ENCODE measurements at places on chromosomes 2 and 18.

DNA sequence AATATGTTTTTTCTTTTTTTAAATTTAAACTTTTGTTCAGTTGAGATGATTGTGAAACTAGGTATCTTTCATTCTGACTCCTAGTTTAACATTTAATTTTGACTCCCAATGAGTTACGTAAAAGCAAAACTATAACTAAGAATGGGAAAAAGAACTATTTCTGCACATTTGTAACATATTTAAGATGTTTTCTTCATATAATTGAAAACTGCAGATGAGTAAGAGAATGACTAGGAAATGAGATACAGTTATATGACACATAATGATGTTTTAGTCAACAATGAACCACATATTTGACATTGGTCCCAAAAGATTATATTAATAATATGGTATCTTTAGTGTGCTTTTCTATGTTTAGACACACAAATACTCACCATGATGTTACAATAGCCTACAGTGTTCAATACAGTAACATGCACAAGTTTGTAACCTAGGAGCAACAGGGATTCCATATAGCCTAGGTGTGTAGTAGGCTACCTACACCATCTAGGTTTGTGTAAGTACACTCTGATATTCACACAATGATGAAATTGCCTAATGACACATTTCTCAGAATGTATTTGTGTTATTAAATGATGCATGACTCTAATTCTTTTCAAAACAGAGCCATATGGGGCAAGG is 12.6 kb downstream of the ERMN start:
- no peaks in the 10 kb centered on the region for H3K27me3 ChIP-seq
- no peak overlapping the region for H3K27ac ChIP-seq

DNA sequence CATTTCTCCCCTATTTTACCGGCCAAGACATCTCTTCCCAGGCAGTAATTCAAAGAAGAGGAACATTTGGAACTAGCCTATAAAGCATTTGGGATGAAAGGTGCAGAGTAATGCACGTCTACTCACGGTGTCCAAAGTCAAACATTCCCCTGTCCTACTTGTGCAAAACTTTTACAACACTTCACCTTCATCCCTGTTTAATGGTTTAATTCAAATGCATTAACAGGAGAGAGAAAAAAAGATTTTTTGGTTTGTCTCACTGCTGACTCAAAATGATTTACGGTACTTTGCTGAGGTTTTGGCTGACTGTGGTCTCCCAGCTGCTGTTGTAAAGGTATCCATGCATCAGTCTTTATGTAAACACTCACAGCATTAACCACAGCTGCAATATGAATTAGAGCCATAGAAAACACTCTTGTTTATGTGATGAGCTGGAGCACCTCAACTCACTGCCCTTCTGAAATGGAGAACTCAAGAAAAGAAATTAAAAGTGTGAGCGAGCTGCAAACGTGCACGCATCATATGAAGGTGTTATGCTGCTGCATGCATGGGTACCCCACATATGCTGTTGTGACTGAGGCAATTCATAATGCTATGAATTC is 220.5 kb downstream of the PIEZO2 start:
- DNase-seq = no peak
- no peak overlapping the region for H3K27ac ChIP-seq
- H3K27me3 ChIP-seq = no peaks in the 10 kb centered on the region
- H3K36me3 ChIP-seq = no peaks in the 10 kb centered on the region

DNA sequence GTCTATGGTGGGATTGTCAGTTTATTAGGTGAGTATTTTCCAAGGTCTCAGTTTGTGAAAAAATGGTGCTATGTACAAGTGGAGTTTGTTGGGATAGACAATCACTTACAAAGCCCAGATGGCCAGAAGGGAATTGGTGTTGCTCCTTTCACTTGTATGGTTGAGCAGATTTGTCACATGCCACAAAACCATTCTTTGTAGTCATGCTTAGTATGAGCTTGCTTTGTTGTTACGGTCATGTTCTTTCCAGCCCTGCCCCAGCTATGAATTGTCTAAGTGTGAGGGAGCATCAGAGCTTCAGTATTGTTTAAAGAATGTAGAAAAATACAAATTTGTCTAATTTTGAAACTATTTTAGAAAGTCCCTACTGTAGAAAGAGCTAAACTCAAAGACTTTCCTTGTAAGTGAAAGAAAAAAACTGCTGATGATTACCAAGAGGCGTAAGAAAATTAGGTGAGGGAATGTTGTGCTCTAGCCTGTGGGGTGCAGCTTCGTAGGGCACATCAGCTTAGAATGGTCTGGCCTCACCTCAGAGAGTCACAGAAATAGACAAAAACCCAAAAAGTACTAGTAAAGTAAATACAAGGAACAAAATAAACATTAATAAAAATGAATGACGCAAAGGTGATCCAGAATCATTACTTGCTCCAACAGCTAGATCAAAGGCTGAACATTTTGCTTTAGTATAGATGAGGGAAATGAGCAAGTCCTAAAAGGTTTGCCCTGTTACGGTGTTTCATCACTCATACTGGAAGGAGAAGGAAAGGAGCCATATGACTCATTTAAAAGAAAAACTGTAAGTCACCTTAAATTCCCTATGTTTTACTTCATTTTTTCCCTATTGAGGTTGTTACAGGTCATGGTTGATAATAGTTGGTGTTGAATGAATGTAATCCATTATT is 9.2 kb downstream of the TGIF1 start:
- H3K4me1 ChIP-seq = peaks cover 26% of the 10 kb centered on the region
- H3K27ac ChIP-seq = no peak overlapping the region
- H3K36me3 ChIP-seq = peaks cover 47% of the 10 kb centered on the region
- no peaks in the 10 kb centered on the region for H3K27me3 ChIP-seq
- no peak for DNase-seq

DNA sequence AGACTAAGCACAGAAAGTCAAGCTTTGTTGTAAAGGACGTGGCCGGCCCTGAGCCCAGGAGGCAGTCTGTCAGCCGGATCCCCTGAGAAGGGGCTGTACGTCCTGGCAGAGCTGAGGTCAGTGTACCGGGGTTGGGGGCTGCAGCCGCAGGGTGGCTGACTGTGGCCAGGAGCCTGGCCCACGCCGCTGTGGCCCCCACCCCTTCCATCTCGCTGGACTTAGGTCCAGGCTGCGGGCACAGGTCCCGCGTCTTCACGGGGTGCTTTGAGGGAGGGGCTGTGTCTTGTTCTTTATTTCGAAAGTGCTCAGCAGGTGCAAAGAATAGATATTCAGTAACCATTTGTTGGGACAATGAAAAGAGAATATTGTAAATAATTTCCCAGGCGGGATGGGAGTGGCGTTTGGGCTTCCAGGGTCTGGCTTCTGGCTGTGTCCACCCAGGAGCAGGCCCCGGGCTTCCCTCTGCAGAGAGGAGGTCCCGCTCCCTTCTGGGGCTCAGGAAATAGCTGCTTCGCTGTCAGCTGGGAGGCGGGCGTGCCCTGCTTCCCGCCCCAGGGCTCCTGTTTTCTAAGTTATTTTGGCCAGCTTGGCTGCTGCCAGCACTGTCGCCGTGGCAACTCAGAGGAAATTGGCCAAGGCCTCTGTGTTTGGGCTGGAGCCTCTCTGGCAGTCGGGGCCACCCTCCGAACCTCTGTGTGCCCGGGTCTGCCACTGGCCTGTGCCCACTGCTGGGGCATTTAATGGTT is 7.4 kb downstream of the NFATC1 start:
- no peaks in the 10 kb centered on the region for H3K36me3 ChIP-seq
- no peak overlapping the region for H3K4me3 ChIP-seq
- peaks cover 17% of the 10 kb centered on the region for H3K27me3 ChIP-seq
- no peak for DNase-seq
- peaks cover 2% of the 10 kb centered on the region for H3K4me1 ChIP-seq

DNA sequence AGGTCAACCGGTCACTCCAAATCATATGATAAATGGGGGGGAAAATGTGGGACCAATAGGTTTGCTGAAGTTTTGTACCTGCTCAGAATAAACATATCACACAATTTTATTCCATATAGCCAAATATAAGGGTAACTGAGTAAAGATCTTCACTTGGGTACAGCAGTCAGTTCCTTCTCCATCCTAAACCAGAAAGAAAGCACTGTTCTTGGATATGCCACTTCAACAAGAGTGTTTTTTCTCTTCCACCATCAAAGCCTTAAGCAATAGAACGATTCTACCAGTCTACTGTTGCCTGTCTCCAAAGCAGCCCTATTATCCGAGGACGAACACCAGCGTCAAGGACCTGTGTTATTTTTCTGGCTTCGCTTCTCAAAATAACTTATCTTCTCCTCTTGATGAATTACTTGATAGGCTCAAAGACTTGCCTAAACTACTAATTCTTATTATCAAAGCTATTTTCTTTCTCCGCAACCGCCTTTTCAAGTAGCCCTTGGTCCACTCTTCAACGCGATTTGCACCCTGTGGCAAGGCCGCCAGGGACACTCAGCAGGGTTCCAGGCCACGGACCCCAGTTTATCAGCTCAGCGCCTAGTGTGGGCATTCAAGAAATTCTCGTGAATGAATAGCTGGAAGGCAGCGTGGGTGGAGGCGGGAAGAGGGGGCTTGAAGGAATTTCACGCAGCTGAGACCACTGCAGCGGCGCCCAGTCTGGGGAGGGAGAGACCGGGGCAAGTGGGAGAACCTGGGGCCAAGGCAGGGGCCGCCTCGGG is 646 bp downstream of the ALS2 start:
- no peaks in the 10 kb centered on the region for H3K27me3 ChIP-seq
- no peaks in the 10 kb centered on the region for H3K36me3 ChIP-seq
- no peaks in the 10 kb centered on the region for H3K4me1 ChIP-seq
- H3K27ac ChIP-seq = peak overlapping the region; percentile 78
- H3K4me3 ChIP-seq = peak overlapping the region; percentile 88
- no peak for DNase-seq

GRCh38 chr2:36389091-36389564 is 33.5 kb downstream of the CRIM1 start:
- H3K27me3 ChIP-seq = no peaks in the 10 kb centered on the region
- H3K27ac ChIP-seq = no peak overlapping the region
- no peaks in the 10 kb centered on the region for H3K36me3 ChIP-seq
- DNase-seq = no peak
- no peak overlapping the region for H3K4me3 ChIP-seq

GRCh38 chr2:221676566-221677172 is 104.6 kb upstream of the EPHA4 start:
- H3K4me3 ChIP-seq = no peak overlapping the region
- H3K36me3 ChIP-seq = no peaks in the 10 kb centered on the region
- peaks cover 23% of the 10 kb centered on the region for H3K4me1 ChIP-seq

GRCh38 chr2:220478305-220479058 is 851.1 kb downstream of the SLC4A3 start:
- DNase-seq = no peak
- no peaks in the 10 kb centered on the region for H3K4me1 ChIP-seq
- no peaks in the 10 kb centered on the region for H3K36me3 ChIP-seq
- H3K27ac ChIP-seq = no peak overlapping the region
- no peak overlapping the region for H3K4me3 ChIP-seq

- DNase-seq = no peak
- H3K36me3 ChIP-seq = no peaks in the 10 kb centered on the region
- no peaks in the 10 kb centered on the region for H3K27me3 ChIP-seq
- H3K27ac ChIP-seq = no peak overlapping the region
These were observed 6.8 kb upstream of the ANKRD62 start for GRCh38 chr18:12086677-12087470.

DNA sequence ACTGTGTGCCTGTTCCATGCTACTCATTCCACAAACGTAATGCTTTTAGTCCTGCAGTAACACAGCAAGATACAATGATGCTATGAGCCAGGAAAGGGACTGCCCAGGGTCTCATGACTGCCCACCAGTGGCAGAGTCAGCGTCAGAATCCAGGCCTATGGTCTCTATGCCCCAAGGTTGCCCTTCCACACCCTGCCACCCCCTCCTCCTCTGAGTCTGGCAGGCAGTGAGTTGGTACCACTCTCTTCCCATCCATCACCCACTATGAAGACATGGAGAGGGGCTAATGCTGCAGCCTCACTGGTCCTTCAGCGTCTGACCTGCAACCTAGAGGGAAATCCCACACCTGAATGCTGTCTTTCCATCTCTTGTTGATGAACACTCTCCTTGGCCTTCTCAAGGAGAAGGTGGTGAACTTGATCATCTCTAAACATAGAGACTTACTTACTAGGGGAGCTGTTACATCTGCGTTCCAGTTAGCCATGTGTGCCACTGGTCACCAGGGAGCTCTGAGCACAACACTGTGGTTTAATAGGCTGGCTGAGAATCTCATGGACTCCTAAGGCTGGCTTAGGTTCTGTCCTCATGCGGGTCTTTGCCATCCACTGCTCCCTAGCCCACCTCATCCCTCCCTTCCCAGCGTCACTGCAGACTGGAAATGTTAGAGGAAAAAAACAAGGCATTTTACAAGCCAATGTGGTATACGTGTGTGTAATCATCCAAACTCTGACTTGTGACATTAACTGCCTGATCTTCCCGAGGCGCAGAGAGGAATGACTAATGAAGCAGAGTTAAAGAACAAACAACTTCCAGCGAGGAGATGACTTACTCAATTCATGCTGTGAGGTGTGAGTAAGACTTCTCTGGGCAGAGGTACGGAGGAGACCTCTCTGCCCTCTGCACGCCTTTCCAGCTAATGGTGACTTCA is 28.8 kb downstream of the STEAP3 start:
- H3K4me3 ChIP-seq = no peak overlapping the region
- H3K36me3 ChIP-seq = peaks cover 1% of the 10 kb centered on the region
- peaks cover 29% of the 10 kb centered on the region for H3K4me1 ChIP-seq
- no peaks in the 10 kb centered on the region for H3K27me3 ChIP-seq
- no peak overlapping the region for H3K27ac ChIP-seq

GRCh38 chr2:45932278-45932975 is 281.0 kb downstream of the PRKCE start:
- H3K27ac ChIP-seq = no peak overlapping the region
- DNase-seq = no peak
- no peaks in the 10 kb centered on the region for H3K27me3 ChIP-seq
- H3K4me3 ChIP-seq = no peak overlapping the region
- no peaks in the 10 kb centered on the region for H3K4me1 ChIP-seq
- H3K36me3 ChIP-seq = no peaks in the 10 kb centered on the region

- no peaks in the 10 kb centered on the region for H3K27me3 ChIP-seq
- no peaks in the 10 kb centered on the region for H3K4me1 ChIP-seq
- no peak overlapping the region for H3K4me3 ChIP-seq
- no peaks in the 10 kb centered on the region for H3K36me3 ChIP-seq
- H3K27ac ChIP-seq = no peak overlapping the region
- no peak for DNase-seq
These were observed 72.5 kb upstream of the ID2 start for GRCh38 chr2:8609357-8609811.

DNA sequence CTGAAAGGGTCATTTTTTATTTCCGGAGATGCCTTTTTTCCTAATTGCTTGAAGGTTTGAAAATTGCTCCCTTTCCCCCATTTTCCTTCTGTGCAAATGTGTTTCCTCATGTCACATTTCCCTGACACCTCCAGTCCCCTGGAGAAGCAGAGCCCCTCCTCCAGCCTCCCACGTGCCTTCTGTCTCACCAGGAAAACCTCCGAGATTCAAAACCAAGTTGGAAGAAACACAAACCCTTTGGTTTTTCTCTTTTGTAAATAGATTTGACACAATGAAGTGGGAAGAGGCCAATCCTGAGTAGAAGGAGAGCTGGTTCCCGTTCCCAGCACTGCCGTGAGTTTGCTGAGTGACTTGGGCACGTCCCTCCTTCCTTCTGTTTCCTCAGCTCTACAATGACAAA is 125.4 kb upstream of the MYCN start:
- H3K27me3 ChIP-seq = no peaks in the 10 kb centered on the region
- H3K4me3 ChIP-seq = no peak overlapping the region
